Motor neuron (in vitro differentiated cells): ENCODE measurements at places on chromosomes 13 and 19.

DNA sequence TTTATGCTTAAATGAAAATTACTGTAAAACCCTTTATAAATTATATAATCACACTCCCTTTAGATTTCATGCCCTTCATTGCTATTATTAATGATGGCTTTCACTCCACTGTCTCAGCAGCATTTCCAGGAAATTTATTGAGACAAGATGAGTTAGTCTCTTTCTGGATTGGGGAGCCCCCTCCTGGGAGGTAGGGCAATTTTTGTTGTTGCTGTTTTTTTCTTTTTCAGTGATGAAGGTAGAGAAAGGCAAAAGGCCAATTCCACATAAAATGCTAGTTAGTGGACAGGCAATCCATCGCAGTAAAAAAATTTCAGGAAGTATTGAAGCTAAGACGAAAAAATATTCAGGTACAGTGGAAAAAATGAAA is 80.2 kb downstream of the TEX26 start:
- no peak for ATAC-seq

- ATAC-seq = no peak
Observed at GRCh38 chr13:38365661-38366060, 16.0 kb downstream of the UFM1 start.

GRCh38 chr19:54266133-54266532 is 9.1 kb upstream of the LILRB5 start:
- no peak for ATAC-seq

GRCh38 chr13:29538652-29539040 is 56.8 kb downstream of the SLC7A1 start:
- ATAC-seq = no peak

- no peak for ATAC-seq
Observed at GRCh38 chr13:95155093-95155492, 146.2 kb downstream of the ABCC4 start.

DNA sequence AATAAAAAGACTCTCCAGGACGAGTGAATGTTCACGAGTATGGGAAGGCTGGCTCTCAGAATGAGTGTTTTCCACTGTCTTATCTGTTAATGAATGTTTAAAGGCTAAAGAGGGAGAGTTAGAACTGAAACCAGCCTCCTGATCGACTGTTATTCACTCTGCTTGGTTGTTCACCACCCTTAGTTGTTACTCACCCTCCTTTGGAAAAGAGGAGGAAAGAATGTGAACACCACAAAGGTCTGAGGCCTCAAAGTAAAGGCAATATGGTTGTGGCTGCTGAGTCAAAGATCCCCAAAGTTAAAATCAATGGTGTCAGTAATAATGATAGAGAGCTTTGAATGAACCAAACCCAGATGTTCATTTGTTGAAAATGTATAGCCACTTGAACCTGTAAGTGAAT is 1793.2 kb upstream of the PCDH20 start:
- ATAC-seq = no peak

GRCh38 chr19:10921199-10921909 is 7.1 kb downstream of the YIPF2 start:
- peak; percentile 26 for ATAC-seq

- ATAC-seq = peak; percentile 95
Observed at GRCh38 chr13:63307228-63307627, 1891.6 kb upstream of the PCDH20 start.

GRCh38 chr13:45779901-45780300 is 71.7 kb downstream of the SIAH3 start:
- ATAC-seq = no peak

DNA sequence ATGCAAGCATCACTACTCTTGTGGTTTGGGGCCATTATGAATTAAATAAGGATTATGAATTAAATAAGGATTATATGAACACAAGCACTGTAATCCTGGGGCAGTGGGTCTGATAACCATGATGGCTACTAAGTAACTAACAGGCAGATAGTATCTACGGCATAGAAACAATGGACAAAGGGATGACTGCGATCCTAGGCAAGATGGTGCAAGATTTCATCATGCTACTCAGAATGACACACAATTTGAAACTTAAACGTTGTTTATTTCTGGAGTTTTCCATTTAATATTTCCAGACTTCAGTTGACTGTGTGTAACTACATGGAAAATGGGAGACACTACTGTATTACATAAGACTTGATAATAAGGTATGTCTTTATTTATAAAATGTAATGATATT is 15.1 kb downstream of the KCNRG start:
- no peak for ATAC-seq

DNA sequence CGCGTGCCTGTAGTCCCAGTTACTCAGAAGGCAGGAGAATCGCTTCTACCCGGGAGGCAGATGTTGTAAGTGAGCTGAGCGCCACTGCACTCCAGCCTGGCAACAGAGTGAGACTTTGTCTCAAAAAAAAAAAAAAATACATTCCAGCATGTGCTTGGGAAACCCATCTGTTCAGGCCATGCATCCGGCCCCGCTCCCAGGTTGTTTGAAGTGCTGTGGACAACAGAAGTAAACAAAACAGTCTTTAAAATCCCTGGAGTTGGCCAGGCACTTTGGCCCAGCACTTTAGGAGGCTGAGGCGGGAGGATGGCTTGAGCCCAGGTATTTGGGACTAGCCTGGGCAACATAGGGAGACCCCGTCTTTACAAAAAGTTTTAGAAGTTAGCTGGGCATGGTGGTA is 3.2 kb upstream of the PTPRS start:
- no peak for ATAC-seq
